ENCODE measurements at places on chromosomes 16 and 17. TPM values are rescaled to one million over a fixed set of nuclear protein-coding genes. Genes with fewer than 3 reads are reported as not detected.

OR1A1 gene
- polyA plus RNA-seq, result not detected

TOP2A gene
- polyA plus RNA-seq, result 40.2 TPM

SCNN1B gene
- polyA plus RNA-seq, result not detected

ALDH3A1 gene
- polyA plus RNA-seq, result not detected

TPSAB1 gene
- polyA plus RNA-seq, result not detected

TSNAXIP1 gene
- 1.6 TPM for polyA plus RNA-seq

KRTAP9-4 gene
- not detected for polyA plus RNA-seq

TBC1D3L gene
- 6.2 TPM for polyA plus RNA-seq

KRTAP2-3 gene
- 35.2 TPM for polyA plus RNA-seq

CACNB1 gene
- 7.3 TPM for polyA plus RNA-seq

GAS2L2 gene
- 0.02 TPM for polyA plus RNA-seq

TEKT3 gene
- 0.59 TPM for polyA plus RNA-seq

KRTAP4-3 gene
- not detected for polyA plus RNA-seq

MYCBPAP gene
- polyA plus RNA-seq, result 0.30 TPM

BFAR gene
- 46.6 TPM for polyA plus RNA-seq

GPRC5C gene
- polyA plus RNA-seq, result not detected

HOXB2 gene
- polyA plus RNA-seq, result 33.8 TPM

GDPD1 gene
- 0.84 TPM for polyA plus RNA-seq

CASKIN1 gene
- polyA plus RNA-seq, result 0.06 TPM

RPH3AL gene
- polyA plus RNA-seq, result 2.5 TPM

SLC5A10 gene
- not detected for polyA plus RNA-seq

Data from IMR-90 (cell line).